ENCODE measurements at places on chromosomes 13 and 19.
A peak's percentile ranks its signal among the peaks of the same experiment; 100 is the strongest.

DNA sequence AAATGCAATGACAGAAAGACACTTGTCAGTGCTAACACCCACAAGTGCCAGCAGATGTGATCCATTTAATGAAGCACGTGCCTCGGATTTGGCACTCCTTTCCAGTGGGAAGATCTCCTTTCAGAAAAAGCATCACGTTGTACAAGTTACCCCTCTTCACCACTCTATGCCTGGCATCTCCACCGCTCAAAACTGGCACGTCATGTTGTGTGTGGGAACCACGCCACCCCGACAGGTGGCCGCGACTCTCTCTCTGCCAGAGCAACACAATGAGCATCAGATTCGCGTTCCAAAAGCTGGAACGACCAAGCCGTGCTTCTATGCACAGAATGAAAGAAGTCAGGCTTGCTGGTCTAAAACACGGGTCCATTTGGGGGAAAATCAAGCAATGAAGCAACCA, 24.3 kb downstream of the TMTC4 start:
- no peak for DNase-seq

- no peak for DNase-seq
Observed at GRCh38 chr13:23450340-23451046, 17.0 kb upstream of the SACS start.

- no peak for DNase-seq
Observed at GRCh38 chr13:77909827-77910226, 8.8 kb downstream of the EDNRB start.

DNA sequence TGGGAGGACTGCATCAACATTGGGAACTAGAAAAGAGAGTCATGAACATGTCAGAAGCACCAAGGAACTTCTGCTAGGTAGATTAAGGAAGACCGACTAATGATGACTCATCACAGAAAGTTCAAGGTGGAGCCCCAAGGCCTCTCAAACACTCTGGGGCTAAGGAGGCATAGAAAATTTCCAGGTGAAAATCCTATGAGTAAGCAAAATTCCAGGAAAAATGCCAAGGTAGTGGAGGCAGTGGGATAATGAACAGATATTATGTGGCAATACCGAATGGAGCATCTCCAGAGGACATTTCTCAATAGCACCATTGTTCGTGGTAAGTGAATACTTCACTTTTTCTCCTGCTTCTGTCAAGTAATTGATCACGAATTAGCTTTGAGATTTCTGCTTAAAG, 336.5 kb downstream of the MZT1 start:
- no peak for DNase-seq

- no peak for DNase-seq
Observed at GRCh38 chr13:111503905-111504695, 183.7 kb downstream of the TEX29 start.

DNA sequence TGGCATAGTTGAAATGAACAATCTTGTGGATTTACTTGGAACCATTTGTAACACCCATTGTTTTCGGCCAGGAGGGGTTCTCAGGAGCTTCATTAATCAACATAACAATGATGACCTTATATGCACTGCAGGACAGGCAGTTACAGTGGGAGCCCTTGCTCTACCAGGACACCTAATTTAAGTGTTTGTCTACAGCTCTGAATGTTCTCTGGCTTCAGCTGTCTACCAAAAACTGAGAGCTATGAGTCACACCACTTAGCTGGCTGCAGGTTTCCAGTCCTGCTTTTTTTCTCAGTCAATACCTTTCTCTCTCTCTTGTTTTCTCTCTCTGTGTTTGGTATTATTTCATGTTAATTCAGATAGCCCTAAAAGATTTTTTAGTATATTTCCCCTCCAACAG, 105.4 kb upstream of the MBNL2 start:
- no peak for DNase-seq

GRCh38 chr19:53792721-53793433, 31.2 kb downstream of the NLRP12 start:
- DNase-seq, result peak; percentile 44

DNA sequence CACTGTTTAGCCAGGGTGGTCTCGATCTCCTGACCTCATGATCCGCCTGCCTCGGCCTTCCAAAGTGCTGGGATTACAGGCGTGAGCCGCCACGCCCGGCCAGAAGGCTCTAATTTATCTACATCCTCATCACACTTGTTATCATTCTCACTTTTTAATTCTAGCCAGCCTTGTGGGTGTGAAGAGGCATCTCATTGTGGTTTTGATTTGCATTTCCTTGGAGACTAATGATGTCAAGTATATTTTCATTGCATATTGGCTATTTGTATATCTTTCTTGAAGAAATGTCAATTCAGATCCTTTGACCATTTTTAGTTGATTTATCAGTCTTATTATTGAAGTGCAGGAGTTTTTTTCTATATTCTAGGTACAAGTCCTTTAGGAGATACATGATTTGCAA, 27.7 kb upstream of the HIF3A start:
- no peak for DNase-seq

- DNase-seq, result no peak
Observed at GRCh38 chr13:37263871-37264270, 158.4 kb upstream of the CSNK1A1L start.

DNA sequence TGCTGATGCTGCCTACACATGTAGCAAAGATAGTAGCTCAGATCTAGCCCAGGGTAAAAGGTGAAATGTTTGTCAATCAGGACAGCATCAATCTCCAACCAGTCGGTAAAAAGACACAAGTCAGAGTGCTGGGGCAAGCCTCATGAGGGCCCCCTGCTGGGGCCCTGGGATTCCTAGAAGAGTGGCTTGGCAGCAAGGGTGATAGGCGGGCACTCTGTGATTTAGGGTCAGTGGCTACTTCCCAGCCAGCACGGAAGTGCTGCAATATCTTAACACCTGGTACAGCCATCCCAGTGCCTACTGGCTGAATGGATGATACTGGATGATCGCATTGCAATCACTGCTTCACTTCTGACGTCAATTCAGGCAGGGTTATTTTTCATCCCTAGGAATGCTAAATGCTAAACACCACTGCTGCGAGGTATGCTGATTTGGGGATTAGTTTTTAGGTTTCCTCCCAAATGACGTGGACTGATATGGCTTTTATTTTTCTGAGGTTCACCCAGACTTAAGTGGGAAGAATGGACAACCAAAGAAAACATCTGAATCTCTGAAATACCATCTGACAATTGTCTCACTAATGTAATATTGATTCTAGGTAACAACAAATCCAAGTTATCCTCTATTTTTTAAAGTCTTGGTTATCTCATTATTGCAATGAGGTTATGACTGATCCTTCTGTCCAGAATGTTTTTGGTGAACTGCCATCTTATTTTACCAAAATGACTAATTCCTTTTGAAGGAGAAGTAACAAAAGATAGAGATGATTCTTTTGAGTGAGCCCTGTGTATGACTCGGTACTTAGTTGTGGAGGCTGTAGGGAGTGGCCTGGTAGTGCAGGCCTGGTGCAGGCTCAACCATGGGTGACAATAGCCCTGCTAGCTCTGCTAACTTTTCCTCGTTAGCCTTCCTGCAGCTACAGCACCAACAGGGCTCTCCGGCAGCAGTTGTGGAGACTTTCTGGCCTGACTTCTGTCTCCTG, 432.5 kb downstream of the FGF9 start:
- no peak for DNase-seq

DNA sequence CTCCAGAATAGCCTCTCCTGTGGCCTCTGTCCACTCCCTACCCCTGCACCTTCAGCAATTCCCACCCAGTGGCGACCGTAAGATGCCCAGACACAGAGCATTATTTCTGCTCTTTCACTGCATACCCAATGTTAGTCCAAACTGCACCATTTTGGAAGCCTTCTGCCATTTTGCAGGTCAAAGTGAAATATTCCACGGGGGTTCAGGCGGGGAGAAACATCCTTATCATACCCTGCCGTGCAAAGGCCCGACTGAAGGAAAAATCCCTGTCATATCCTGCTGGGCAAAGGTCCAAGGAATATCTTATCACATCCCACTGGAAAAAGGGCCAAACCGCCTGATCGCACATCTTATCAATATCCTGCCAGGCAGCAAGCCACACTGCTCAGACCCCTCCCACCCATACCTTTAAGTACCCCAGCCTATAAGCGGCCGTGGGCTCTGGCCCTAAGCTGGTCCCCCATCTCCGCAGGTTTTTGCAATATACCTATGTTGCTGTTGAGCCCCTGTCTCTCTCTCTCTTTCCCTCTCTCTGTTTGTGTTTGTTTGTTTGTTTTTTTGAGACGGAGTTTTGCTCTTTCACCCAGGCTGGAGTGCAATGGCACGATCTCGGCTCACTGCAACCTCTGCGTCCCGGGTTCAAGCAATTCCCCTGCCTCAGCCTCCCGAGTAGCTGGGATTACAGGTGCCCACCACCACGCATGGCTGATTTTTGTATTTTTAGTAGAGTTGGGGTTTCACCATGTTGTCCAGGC, 18.2 kb downstream of the CLEC11A start:
- DNase-seq, result no peak

DNA sequence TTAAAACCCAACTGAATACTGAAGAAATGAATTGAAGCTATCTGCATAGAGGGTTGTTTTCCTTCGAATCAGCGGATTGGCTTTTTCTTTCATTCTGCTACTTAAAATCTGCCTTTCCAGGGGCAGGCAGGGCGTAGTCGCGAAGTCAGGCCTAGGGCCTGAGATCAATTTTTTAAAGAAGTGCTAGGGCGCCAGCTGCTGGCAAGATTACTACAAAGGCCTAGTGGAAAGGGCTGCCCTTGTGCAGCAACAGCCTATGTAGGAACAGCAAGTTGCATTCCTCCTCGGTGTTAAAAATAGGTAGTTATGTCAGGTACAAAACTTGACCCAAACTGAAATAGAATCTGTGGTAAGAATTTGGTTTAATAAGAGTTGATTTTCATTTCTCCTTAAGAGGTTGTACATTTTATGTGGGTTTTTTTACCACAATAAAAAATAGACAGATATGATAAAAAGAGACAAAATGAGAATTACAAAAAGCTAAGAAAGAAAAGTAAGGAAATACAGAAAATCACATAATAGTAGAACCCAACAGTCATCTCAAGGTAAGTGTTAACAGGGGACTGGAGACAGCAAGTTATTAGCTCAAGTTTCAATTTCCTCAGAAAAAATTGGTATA, 9.5 kb upstream of the URAD start:
- no peak for DNase-seq

DNA sequence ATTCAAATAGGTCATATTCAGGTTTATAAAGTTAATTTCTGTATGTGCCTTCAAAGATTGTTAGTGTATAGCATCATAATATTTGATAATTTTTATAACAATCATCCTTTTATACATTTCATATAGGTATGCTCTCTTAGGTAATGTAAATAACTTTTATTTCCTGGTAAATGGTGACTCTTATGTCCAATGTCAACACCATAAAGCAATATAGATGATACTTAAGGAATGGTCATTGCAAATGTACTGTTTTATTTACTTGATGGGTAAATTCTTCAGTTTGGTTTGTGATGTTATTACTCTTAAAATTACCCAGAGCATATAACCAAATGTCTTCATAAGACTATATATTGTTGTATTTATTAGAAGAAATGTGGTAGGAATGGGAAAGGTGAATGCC, 928.7 kb downstream of the PCDH9 start:
- DNase-seq, result no peak

- no peak for DNase-seq
Observed at GRCh38 chr13:95207769-95208366, 93.4 kb downstream of the ABCC4 start.

DNA sequence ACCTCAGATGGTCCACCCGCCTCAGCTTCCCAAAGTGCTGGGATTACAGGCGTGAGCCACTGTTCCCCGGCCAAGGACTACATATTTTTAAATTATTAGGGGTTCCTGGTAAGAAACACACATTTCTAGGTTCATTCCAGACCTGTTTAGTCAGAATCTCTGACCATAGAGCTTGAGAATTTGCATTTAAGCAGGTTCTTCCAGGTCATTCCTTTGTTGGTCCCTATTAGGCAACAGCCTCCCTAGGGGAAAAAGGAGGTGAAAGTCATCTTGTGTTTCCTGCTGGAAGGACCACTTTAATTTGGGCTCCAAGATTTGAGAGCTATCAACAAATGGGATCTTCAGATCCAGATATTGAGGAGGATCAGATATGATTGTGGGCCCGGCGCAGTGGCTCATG, 16.3 kb downstream of the S1PR2 start:
- DNase-seq, result no peak

DNA sequence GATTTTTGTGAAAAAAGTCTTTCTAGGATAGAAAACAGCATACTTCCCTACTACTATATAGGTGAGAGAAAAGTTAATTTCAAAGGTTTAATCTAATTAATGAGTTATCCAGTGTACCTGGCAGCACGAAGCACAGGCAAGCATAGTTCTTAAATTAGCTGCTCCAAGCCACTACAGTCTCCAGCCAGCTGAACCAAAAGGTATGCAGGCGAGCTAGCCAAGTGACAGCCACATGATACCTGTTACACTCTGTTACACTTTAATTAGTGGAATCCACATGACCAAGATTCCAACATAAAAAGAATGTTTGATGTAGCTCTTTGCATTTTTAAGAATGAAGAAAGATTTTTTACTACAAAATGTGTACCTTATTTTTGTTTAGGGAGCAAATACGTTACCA, 15.5 kb downstream of the SLC25A30 start:
- no peak for DNase-seq

- DNase-seq, result no peak
Observed at GRCh38 chr19:37127999-37128820, 44.3 kb downstream of the ZNF585A start.

DNA sequence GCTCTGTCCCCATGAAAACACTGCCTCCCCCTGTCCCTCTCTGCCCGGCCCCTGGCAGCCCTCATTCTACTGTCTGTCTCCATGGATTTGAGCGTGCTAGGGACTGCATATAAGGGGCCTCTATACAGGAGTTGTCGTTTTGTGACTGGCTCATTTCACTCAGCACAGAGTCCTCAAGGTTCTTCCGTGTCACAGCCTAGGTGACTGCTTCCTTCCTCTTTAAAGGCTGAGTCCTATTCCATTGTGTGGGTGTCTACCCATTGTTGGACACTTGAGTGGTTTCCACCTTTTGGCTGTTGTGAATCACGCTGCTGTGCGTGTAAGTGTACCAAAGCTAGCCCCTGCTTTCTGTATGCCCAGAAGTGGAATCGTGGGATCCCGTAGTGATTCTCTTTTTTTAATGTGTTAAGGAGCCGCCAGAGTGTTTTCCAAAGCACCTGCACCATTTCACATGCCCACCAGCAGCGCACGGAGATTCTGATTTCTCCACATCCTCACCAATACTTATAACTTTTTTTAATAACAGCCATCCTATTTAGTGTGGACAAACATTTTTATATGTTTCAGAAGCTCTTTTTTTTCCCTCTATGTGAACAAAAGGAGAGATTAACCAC, 116.7 kb downstream of the COL4A2 start:
- no peak for DNase-seq

DNA sequence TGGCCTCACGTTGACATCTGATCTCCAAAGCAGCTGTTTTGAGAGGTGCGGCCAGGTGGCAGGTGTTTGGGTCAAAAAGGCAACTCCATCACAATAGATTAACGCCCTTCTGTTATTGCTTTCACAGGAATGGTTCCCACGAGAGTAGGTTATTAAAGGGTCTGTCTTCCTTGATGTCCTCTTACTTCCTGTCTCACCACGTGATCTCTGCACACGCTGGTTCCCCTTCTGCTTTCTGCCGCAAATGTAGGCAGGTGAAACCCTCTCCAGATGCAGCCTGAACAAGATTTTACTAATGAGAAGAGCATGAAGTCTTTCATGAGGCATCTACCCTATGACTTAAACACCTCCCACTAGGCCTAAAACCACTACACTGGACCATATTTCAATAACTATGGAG, 22.8 kb upstream of the ZNF564 start:
- no peak for DNase-seq

- no peak for DNase-seq
Observed at GRCh38 chr19:2751438-2751830, 11.6 kb upstream of the SLC39A3 start.

All from stimulated activated CD8-positive, alpha-beta memory T cell treated with anti-CD3 and anti-CD28 coated beads, Interleukin-7, amount 100 ng/mL, for 1 hour (primary cell).